ENCODE measurements at places on chromosomes 3 and 15.

DNA sequence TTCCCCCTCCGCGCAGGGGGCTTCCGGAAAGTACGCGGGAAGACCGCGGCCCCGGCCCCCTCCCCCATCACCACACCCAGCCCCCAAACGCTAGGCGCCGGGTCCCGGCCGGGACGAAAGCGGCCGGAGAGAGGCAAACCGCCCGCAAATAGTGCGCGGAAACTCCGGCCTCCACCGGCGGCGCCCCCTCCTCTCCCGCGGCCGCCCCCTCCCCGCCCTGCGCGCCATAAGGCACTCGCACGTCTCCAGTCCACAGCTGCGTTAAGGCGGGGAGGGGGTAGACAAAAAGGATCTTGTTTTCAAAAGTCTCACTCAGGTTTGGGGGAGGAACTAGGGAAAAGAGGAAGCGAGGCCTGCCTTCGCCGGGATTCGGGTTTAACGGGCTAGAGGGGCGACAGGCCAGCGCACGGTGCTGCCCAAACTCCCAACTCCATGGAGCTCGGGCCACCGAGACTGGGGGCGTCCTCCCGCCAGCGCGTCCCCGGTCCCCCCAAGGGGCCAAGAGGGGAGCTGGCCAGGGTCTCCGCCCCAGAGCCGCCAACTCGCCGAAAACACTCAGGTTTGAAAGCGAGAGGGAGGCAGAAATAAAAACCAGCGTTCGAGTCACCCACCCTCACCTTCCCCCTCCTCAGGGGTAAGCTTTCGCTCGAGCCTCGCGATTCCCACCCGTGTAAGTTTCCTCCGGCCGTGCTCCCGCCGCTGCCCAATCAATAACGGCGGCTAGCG, 1.8 kb downstream of the ANP32A start:
- peaks cover 26% of the 10 kb centered on the region for H3K36me3 ChIP-seq
- no peaks in the 10 kb centered on the region for H3K27me3 ChIP-seq
- DNase-seq, result peak; percentile 63
- peak overlapping the region; percentile 70 for H3K4me3 ChIP-seq

GRCh38 chr3:46080124-46080968, 53.1 kb upstream of the XCR1 start:
- no peak overlapping the region for H3K4me3 ChIP-seq
- no peaks in the 10 kb centered on the region for H3K4me1 ChIP-seq
- H3K27me3 ChIP-seq, result no peaks in the 10 kb centered on the region
- H3K36me3 ChIP-seq, result no peaks in the 10 kb centered on the region
- H3K27ac ChIP-seq, result no peak overlapping the region

DNA sequence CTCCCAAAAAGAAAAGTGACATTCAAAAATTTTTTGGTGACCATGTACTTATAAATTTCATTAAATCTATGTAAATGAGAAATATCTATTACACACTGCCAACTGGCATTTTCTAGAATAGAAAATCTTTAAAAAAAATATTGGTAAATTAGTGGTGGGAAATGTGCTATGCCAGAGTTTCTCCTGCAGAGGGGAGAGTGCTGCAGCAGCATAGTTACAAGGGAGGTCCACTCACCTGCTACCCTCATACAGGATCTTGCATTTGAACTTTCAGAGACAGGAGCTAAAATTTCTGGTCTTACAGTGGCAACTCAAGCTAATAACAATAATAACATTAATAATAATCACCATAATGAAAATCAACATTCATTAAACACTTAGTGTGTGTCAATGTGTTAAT, 459.6 kb downstream of the NSUN3 start:
- H3K36me3 ChIP-seq, result no peaks in the 10 kb centered on the region
- H3K27ac ChIP-seq, result no peak overlapping the region
- peaks cover 5% of the 10 kb centered on the region for H3K4me1 ChIP-seq
- H3K27me3 ChIP-seq, result no peaks in the 10 kb centered on the region
- no peak overlapping the region for H3K4me3 ChIP-seq
- DNase-seq, result no peak

GRCh38 chr15:69794645-69795469, 302.9 kb downstream of the TLE3 start:
- H3K27ac ChIP-seq, result peak overlapping the region; percentile 81
- H3K36me3 ChIP-seq, result no peaks in the 10 kb centered on the region
- DNase-seq, result peak; percentile 84
- H3K27me3 ChIP-seq, result no peaks in the 10 kb centered on the region
- peaks cover 35% of the 10 kb centered on the region for H3K4me1 ChIP-seq
- no peak overlapping the region for H3K4me3 ChIP-seq

- H3K27ac ChIP-seq, result no peak overlapping the region
- no peak for DNase-seq
- no peaks in the 10 kb centered on the region for H3K27me3 ChIP-seq
Measured at GRCh38 chr3:36482256-36482655, 102.0 kb downstream of the STAC start.

DNA sequence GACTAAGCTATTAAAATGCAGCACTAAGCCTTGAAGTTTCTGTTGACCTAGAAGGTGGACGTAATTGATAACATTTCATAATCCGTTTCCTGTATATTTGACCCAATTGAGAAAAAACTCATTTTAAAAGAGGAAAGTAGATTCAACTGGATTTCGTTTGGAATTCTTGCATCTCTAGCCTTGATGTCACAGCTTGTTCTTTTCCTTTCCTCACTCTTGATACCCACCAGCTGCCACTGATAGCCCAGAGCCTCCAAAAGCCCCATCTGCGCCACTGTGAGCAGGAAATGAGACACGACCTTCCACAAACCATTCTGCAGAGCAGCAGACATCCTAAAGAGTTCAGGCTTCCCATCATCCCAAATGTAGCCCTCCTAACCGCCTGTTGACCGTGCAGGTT, 61.8 kb downstream of the FOXB1 start:
- DNase-seq, result no peak
- no peaks in the 10 kb centered on the region for H3K36me3 ChIP-seq
- H3K27me3 ChIP-seq, result no peaks in the 10 kb centered on the region
- no peak overlapping the region for H3K4me3 ChIP-seq

DNA sequence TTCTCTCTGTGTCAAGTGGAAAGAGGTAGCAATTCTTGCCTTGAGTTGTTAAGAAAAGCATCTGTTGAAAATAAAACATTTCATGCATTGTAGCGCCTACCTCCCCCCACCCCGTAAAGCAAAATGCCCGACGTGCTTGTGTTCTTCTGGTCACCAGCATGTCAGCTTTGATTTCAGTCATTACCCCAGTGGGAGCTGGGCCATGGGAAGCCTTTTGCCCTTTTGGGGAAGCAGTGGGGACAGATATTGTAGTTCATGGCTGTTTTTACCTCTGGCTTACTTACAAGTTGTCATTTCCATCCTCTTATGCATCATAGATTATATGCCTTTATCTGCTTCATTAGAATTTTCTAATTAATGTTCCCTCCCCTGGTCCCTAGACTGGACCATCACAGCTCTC, 328.7 kb downstream of the RYR3 start:
- no peaks in the 10 kb centered on the region for H3K4me1 ChIP-seq
- peaks cover 55% of the 10 kb centered on the region for H3K27me3 ChIP-seq
- no peak overlapping the region for H3K4me3 ChIP-seq
- H3K27ac ChIP-seq, result no peak overlapping the region
- H3K36me3 ChIP-seq, result no peaks in the 10 kb centered on the region

GRCh38 chr3:142319912-142320311, 94.5 kb upstream of the GK5 start:
- H3K36me3 ChIP-seq, result peaks cover 14% of the 10 kb centered on the region
- H3K27me3 ChIP-seq, result no peaks in the 10 kb centered on the region
- no peak overlapping the region for H3K4me3 ChIP-seq
- peaks cover 35% of the 10 kb centered on the region for H3K4me1 ChIP-seq

DNA sequence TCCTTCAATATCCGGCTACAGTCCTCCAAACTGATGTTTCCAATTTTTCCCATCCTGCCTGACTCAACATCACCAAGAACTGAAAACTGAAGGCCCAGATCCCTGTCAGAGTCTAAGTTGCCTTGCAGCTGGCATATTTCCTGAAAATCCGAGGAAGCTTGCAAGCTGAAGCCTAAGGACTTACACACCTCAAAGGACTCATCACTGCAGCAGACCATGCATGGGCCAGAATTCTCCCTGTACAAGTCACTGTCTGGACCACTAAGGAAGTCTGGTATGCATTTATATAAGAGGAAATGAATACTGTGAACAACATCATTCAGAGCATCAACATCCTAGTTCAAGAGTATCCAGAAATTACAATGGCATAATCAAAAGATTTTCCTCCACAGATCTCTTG, 548.8 kb upstream of the MDFIC2 start:
- H3K36me3 ChIP-seq, result no peaks in the 10 kb centered on the region
- H3K4me3 ChIP-seq, result no peak overlapping the region
- no peak overlapping the region for H3K27ac ChIP-seq
- peaks cover 20% of the 10 kb centered on the region for H3K4me1 ChIP-seq
- DNase-seq, result no peak

All from SJSA1 (cell line).